ENCODE measurements at places on chromosomes 6 and 20.

- no peak for DNase-seq
Observed at GRCh38 chr20:21324126-21324525, 21.0 kb downstream of the XRN2 start.

DNA sequence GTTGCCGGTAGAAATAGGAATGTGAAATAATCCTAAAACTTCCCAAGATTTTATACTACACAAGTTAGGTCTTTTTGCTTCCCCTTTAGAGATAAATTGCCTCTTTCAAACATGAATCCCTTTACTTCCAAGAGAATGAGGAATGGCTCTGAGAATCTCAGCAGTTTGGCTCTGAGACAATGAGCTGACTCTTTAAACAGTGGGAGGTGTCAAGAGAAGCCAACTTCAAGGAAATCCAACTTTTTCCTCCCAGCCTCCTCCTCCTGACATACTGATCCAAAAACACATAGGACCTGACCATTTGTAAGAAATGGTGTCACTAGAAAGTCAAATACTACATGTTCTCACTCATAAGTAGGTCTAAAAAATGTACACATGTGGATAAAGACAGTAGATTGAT is 154.2 kb downstream of the ALDH8A1 start:
- DNase-seq: no peak

DNA sequence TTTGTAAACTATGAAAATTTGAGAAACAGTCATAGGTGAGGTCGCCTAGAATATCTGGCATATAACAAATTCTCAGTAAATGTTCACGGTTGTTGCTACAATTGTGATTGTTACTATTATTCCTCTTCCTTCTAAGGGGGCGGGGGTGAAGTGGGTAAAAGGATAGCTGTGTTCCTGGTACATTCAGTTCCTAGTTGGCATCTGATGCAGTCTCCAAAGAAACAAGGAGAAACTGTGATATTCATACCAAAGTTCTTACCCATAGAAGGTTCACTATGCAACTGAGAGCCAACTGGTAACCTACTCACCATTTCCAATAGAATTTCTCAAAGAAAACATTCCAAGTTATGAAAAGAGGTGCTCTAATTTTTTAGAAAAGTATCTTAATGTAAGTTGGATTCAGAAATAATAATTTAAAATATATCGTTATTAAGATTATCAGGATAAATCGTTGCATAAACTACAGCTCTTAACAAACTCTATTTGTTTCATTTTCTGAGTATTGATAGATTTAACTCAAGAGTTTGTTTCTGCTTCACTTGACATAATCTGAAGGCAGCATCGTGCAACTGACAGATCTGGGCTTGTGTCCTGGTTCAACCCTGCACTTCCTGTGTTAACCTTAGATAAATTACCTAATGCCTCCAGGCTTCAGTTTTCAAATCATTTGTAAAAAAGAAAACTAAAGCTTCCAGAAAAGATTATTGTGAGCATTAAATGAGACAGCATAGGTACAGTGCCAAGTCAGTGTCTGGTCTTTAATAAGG is 13.3 kb upstream of the MAP7 start:
- no peak for DNase-seq

DNA sequence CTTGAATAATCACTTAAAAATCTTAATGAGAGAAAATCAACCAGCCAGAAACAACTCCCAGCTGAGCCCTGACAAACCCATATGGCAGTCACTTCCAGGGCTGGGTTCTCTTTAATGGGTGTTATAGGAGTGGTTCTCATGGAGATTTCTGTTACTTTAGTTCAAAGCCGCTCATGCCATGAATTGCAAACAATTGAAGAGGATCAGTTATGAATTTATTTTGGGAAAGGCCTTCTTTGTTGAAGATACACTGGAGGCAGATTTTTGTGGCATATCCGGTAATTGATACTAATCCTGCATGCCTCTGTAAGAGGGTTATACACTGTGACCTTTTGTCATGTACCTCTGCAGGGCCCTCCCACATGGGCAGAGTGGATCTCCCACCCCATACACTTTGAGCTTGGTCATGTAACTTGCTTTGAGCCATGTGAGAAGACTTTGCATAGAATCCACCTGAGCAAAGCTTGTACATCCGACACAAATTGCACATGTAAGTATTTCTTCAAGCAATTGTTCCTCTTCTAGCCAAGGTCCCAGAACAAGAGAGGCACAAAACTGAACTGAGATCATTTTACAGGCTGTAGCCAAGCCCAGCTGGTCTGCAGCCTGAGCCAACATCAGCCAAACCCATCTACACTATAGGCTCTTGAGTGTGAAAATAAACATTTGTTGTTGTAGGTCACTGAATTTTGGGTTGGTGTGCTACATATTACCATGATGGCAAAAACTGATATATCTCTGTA is 492.3 kb downstream of the PREX1 start:
- DNase-seq: no peak

- DNase-seq: no peak
Observed at GRCh38 chr20:64083804-64084684, at the start of gene LKAAEAR1. Gene LKAAEAR1 (minus strand): TSS chr20:64084398. CDS start chr20:64084219, 179 bp downstream.

GRCh38 chr20:48105526-48105925 is 320.2 kb upstream of the SULF2 start:
- no peak for DNase-seq

- DNase-seq: no peak
Observed at GRCh38 chr6:33744895-33745546, 1.7 kb downstream of the IP6K3 start.

- DNase-seq: no peak
Observed at GRCh38 chr20:37193226-37193625, 13.9 kb upstream of the MROH8 start.

GRCh38 chr6:53335224-53335994 is 13.3 kb downstream of the ELOVL5 start:
- DNase-seq: no peak

- no peak for DNase-seq
Observed at GRCh38 chr6:29726001-29726400, 2.8 kb downstream of the HLA-F start.

DNA sequence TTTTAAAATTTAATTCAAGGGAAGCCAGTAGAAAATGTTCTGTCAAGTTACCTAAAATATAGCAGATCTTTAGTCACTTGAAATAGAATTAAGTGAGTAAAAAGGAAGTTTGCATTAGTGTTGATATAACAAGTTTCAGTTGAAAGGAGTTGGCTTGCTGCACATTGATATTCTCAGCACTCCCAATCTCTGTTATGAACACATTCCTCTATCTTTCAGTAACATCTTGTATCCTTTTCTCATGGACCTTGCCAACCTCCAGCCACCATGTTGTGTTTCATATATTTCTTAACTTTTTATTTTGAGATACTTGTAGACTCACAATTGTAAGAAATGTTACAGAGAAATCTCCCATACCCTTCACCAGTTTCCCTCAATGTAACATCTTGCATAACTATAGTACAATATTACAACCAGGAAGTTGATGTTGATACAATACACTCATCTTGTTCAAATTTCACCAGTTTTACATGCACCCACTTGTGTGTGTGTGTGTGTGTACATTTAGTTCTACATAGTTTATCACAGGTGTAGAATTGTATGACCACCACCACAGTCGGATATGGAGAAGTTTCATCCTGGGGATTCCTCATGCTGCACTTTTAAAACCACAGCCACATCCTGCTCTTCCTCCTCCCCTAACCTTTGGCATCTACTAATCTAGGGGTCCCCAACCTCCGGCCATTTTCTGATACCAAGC is 20.2 kb upstream of the PAQR8 start:
- no peak for DNase-seq

- DNase-seq: no peak
Observed at GRCh38 chr6:13914351-13914750, 10.4 kb upstream of the RNF182 start.

GRCh38 chr6:1735239-1735803 is 125.6 kb downstream of the FOXC1 start:
- no peak for DNase-seq

GRCh38 chr20:62649140-62649539 is 6.8 kb downstream of the SLCO4A1 start:
- DNase-seq: no peak

DNA sequence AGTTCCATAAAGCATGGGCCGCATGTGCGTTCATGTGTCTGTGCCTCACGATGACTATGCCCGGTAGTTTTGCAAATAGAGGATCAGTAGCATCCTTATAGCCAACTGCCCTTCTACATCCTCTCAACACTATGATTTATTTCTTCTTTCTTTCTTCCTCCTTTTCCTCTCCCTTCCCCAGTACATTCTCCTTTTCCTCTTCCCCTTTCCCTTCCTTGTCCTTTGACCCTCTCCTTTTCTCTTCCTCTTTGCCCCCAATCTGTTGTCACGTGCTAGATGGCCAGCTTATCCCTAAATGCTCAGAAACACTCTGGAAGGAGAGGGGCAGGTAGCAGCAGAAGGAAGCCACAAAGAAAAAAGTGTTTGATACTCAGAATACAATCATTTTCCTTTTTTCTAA is 20.2 kb upstream of the ADGRF1 start:
- DNase-seq: no peak

DNA sequence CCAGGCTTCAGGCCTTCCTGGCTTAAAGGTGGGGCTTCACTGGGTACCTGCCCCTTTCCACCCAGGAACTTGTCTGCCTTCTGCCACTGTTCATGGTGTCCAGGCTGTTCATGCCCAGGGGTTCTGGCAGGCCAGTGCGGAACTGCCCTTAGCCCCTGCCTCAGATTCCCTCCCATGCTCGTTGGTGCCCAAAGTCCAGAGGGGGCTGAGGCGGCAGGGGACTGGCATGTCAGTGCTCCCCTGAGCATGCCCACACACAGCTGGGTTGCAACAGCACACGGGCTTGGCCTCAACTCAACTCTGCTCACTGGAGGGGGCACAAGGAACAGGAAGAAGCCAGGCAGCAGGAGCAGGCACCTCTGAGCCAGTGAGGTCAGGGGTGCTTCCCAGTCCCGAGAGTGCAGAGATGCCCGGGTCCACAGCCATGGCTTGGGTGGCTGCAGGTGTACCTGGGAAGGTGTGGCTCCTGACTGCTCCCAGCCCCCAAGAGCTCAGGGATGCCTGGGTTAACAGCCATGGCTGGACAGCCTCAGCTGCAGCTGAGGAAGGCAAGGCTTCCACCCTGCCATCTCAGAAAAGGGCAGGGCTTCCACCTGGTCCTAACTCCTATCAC is 845.9 kb downstream of the EYS start:
- no peak for DNase-seq
